ENCODE measurements at places on chromosomes 12 and 14. TPM values are rescaled to one million over a fixed set of nuclear protein-coding genes. Genes with fewer than 3 reads are reported as not detected.

TMEM119 gene
- 25.7 TPM for polyA plus RNA-seq

CLEC1B gene
- polyA plus RNA-seq = not detected

TDRD9 gene
- polyA plus RNA-seq = not detected

DNA sequence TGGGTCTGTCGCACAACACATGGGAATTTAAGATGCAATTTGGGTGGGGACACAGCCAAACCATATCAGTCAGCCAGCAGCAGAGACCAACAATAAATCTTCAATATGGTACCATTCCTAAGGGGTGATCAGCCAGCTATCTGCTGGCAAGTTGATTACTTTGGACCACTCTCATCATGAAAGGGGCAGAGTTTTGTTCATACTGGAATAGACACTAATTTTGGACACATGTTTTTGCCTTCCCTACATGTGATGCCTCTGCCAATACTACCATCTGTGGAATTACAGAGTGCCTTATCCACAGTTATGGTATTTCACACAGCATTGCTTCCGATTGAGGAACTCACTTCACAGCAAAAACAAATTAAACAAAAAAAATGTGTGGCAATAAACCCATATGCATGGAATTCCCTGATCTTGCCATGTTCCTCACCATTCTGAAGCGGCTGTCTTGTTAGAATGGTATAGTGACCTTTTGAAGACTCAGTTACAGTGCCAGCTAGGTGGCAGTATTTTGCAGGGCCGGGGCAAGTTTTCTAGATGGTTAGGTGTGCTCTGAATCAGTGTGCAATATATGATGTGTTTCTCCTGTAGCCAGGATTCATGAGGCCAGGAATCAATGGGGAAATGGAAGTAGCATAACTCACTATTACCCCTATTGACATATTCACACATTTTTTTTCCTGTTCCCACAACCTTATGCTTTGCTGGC is 179.0 kb upstream of the IGF1 start:
- DNase-seq = no peak

DNA sequence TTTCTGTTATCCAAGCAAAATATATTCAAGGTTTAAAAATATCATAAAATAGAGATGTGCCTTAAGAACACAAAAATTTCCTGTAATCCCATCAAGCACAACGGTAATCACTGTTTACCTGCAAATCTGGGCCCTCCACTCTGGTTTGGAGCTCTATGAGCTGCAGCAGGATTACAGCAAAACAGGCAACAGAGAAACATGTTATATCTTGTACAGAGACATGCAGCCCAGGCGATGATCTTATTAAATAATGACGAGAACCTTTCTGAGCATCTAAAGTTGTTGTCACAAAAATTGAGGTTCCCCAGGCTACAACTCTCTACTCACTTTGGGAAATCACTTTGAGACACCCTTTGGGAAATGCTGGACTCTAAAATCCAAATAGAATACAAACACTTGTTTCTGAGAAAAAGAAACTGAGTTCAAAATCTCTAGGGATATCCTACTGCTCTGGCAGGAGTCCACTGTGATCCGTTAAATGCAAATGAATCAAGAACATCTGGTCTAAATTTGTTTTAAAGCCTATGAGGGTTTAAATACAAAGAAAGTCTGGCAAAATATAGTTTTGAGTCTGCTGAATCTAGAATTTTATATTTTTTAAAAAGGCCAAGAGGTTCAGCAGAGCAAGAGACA is 36.3 kb downstream of the STON2 start:
- peak; percentile 21 for DNase-seq

DNA sequence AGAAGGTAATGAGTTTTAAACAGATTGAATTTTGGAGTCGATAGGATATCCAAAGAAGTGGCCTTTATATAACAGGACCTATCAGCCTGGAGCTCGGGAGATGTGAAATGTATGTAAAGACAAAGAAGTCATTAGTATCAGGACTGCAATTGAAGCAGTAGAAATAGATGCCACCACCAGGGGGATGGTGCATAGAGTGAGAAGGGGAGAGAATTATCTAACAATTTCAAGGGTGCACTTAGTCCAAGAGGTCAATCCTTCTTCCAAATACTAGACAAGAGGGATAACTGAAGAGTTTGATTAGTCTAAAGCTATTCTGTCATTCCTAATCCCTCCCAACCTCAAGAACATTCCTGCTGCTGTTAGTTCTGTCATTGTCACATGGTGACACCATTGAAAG is 127.8 kb downstream of the CFAP54 start:
- no peak for DNase-seq

- DNase-seq = no peak
Observed at GRCh38 chr14:90299408-90299807, 32.3 kb downstream of the NRDE2 start.

Measured in SK-N-SH (cell line).